Activated CD4-positive, CD25-positive, alpha-beta regulatory T cell treated with anti-CD3 and anti-CD28 coated beads, Interleukin-2, amount 50 U/mL, for 72 hours (primary cell): ENCODE measurements at places on chromosomes 12 and 14.

DNA sequence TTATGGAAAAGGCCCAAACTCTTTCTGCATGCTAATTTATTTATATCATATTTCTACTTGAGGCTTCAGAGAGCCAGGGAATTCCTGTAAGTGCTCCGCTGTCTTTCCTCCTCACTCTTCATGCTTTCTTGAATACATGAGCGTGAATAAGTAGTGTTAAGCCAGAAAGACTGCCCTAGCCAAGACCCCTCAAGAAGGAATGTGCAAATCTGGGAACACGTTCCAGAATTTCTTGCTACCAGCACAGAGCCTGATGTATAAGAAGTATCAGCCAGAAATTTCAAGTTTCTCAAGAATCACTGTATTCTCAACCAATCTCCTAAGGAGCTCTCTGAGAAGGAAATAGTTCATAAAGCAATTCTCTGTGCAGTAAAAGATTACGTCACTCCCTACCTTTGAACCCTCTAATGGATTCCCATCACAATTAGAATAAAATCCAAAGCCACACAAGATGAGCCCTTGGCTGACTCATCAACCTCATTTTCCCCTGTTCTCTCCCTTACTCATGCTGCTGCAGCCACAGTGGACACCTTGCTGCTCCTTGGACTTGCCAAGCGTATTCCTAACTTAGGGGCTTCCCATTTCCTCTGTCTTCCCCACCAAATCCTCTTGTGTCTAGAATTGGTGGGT is 6.9 kb upstream of the TSPAN8 start:
- DNase-seq: no peak

DNA sequence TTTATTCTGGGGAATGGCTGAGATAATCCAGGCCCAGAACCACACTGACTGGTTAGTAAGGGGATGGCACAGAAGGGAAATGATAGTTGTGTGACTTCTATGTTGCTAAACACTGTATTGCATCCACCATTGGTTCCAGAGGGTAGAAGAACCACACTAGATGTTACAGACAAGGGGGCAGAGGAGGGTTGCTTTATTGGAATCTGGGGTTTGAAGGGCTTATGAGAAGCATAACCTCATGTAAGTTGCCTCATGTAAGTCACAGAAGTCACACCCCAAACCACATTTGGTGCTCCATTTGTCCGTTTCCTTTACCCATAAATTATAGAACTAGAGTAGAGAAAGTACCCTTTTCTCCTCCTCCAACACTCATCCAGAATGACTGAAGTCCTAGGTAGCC is 5.5 kb upstream of the PSMA6 start:
- DNase-seq: no peak

DNA sequence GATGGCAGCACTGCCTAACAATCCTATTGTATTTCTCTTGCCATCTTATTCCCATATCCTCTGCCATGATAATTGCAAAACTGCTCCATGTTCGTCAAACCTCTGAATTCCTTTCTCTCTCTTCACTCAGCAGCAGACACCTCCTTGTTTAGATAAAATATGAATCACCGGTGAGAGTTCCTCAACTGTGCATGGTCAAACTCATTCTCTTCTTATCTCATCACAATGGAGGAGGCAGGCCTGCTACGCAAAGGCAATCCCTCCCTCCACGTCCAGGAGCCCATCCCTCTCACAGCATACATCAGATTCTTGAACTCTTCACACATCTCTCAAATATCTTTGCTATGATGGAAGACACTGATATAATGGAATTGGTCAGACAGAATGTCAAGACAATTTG is 90.1 kb upstream of the DAAM1 start:
- DNase-seq: no peak

DNA sequence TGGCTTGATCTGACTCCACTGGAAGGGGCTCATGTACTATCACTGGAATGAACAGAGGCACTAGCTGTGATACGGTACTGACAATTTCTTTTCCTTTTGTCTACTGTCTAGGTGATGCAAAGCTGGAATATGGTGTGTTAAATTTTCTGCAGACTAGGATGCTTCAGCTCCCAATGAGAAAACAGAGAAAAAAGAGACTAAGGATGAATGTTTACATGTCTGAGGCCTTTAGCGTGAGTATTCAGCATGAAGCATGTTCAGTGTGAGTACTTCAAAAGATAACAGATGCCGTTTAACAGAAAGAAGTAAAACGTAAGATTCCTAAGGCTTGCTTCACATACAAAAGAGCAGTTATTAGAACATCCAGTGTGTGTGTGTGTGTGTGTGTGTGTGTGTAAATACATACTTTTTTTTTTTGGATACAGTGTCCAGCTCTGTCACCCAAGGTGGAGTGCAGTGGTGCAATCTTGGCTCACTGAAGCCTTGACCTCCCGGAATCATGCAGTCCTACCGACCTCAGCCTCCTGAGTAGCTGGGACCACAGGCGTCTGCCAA is 92.3 kb upstream of the FERMT2 start:
- no peak for DNase-seq

GRCh38 chr14:95097385-95097784 is 59.9 kb downstream of the DICER1 start:
- no peak for DNase-seq

DNA sequence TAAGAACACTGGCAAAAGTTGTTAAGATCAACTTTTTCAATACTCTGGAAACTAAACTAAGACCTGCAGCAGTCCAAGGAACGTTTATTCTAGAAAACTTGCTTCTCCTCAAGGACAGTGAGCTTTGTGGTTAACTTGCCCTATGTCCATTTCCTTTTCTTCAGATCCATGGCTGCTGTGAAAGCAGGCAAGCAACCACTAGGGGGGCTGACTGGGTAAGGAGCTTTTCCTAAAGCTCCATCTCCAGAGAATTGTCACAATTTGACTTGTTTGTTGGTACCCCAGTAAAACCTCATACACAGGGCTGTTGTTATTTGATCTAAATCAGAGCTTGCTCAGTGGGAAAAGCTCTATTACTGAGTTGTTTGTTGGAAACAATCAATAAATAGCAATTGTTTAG is 10.1 kb upstream of the RPL10L start:
- DNase-seq: no peak

DNA sequence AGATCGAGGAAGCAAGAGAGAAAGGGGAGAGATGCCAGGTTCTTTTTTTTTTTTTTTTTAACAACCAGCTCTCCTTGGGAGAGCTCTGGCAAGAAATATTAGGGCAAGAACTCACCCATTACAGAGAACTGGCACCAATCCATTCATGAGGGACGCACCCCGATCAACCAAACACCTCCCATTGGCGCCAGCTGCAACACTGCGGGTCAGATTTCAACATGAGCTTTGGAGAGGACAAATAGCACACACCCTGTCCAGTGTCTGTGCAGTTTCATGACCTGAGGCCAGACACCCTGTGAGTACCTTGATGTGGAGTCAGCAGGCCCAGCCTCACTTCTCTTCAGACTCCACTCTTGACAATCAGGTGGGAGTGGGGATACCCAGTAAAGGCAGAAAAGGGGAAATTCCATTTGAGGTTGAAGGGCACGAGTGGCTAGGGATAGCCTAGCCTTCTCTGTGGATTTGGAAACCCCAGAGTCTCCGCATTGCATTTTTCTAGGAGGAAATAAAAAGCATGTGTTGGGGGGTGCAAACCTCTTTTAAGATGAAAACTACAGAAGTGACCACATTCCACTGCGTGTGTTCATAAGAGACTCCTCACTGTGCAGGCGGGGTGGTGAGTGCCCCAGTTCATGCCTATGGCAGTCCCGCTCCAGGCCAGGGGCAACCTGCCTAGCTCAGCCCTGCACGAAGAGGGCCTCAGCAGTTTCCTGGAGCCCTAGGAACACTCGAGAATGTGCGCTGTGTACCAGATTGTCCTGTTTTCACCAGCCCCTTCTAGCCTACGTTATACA is 42.4 kb upstream of the GPATCH2L start:
- DNase-seq: no peak

- DNase-seq: no peak
Observed at GRCh38 chr14:83873669-83874068, 1656.3 kb upstream of the FLRT2 start.

DNA sequence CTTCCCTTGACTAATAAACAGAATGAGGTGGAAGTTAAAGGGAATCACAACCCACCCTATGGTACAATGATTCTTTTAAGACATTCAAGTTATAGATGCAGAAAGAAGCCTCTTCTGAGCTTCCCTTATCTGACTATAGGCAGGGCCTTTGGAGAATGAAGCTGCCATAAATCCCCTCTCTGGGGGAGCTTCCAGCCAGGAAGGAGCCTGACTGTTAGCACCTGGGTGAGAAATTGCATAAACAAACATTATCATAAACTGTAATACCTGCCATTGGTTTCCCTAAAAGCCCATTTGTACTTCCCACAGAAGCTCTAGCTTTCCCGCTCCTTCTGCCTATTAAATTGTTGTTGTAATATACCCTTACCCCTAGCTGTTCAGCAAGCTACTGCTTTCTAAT is 81.3 kb upstream of the RESF1 start:
- DNase-seq: no peak

DNA sequence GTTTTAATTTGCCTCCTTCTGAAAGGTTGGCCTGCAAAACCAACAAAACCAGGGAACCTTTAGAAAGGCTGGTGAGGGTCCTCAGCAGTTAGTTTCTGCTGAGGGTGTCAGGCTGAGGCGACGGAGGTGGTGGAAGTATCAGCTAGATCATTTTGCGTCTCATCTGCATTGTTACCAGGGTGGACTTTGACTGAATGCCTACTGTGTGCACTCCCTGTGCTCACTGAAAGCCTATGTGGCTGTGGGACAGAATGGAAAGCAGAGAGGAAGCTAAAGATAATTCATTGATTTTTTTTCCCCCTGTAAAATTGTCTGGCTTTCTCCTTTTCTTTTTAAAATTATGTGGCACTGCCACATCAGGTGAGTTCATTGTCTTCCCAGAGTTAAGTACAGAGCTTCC is 68.4 kb upstream of the SRSF5 start:
- no peak for DNase-seq

- DNase-seq: no peak
Observed at GRCh38 chr12:56373515-56373914, 10.9 kb upstream of the APOF start.

- no peak for DNase-seq
Observed at GRCh38 chr14:104874110-104874531, 9.1 kb downstream of the CEP170B start.

DNA sequence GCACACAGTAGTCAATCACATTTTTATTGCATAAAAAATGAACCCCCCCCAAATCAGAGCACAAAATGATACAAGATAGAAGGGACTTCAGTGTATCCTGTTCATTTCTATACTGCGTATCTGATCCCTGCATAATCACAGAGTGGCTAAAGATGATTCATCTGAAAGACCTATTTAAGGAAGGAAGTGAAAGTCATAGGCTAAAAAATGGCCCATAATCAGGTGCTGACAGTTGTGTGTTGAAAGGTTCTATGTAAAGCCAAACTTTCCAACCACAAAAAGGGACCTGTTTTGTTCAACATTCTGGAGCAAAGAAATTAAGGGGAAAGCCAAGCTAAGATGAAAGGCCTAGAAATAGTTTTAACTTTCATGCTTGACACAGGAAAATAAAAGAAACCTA is 147.8 kb upstream of the ATP2B1 start:
- DNase-seq: no peak

GRCh38 chr14:24576771-24577170 is 721 bp upstream of the CTSG start:
- no peak for DNase-seq

DNA sequence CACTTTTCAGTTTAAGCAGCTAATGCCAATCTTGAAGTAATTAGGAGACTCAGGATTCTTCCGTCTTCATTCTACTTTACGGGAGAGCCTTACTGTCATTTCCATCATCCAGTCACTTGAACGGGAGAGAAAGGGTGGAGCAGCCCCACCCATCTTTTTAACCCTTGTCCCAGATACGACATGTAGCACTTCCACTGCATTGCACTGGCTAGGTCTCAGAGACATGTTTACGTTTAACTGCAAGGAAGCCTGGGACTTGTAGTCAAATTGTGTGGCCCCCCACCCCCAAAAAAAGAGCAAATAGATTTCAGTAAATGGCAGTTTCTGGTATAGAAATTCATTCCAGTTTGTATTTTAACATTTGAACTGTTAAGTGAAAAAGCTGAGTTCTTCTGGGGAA is 46.1 kb upstream of the SYT1 start:
- no peak for DNase-seq

DNA sequence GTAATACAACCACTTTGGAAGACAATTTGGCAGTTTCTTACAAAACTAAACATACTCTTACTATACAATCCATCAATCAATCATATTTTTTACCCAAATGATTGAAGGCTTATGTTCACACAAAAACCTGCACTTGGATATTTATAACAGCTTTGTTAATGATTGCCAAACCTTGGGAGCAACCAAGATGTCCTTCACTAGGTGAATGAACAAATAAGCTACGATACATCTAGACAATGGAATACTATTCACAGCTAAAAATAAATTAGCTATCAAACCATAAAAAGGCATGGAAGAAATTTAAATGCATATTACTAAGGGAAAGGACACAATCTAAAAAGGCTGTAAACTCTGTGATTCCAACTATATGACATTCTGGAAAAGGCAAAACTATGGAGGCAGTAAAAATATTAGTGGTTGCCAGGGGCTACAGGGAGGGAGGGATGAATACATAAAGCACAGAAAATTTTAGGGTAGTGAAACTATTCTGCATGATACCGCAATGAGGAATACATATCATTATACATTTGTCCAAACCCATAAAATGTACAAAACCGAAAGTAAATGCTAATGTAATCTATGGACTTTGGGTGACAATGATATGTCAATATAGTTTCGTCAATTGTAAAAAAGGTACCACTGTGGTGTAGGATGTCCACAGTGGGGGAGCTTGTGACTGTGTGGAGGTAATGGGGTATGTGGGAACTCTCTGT is 70.5 kb downstream of the GPR65 start:
- DNase-seq: no peak

DNA sequence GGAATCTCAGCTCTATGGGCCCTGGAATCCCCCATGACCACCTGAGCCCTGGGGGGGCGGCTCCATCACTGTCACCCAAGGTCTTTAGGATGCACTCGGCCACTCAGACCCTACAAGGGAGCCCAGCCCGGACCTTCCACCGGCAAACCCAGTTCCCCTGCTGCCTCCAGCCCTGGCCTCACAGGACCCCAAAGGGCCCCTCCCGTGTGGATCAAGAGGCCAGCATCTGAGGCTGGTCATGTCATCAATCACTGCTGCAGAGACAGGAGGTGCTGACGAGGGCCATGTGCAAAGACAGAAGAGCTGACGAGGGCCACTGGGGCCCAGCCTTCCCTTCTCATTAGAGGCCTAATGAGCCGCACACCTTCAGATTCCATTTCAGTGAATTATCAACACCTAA is 39.0 kb upstream of the SFSWAP start:
- DNase-seq: no peak
